ENCODE measurements at places on chromosomes 7 and 10. TPM values are rescaled to one million over a fixed set of nuclear protein-coding genes. Genes with fewer than 3 reads are reported as not detected.

The CRHR2 gene
- total RNA-seq: 0.09 TPM

The SLC29A4 gene
- total RNA-seq: 11.8 TPM

The CCL26 gene
- 19.5 TPM for total RNA-seq

- DNase-seq: no peak
Measured at GRCh38 chr10:24223341-24223740, 14.4 kb downstream of the KIAA1217 start.

GRCh38 chr7:881441-882234, 5.3 kb downstream of the GET4 start:
- no peak for DNase-seq

Measured in WTC11 (cell line).